ENCODE measurements at places on chromosomes 5 and 9. TPM values are rescaled to one million over a fixed set of nuclear protein-coding genes. Genes with fewer than 3 reads are reported as not detected.

Gene TICAM2
- total RNA-seq = 11.8 TPM

Gene CER1
- not detected for total RNA-seq

Gene TSSK1B
- 0.15 TPM for total RNA-seq

Gene STKLD1
- total RNA-seq = 1.2 TPM

Gene GABRA1
- total RNA-seq = not detected

Gene NME5
- 2.6 TPM for total RNA-seq

Gene AGXT2
- 0.17 TPM for total RNA-seq

Gene SPAG8
- 1.5 TPM for total RNA-seq

Gene SLC36A2
- total RNA-seq = not detected

Gene LMAN2
- 418 TPM for total RNA-seq

Gene TMOD1
- total RNA-seq = under 0.01 TPM

Gene THG1L
- total RNA-seq = 21.4 TPM

Gene LEAP2
- 0.50 TPM for total RNA-seq

Gene ABITRAM
- 6.5 TPM for total RNA-seq

Gene IL4
- total RNA-seq = not detected

Gene LAMC3
- 0.33 TPM for total RNA-seq

Gene NPR3
- total RNA-seq = 82.2 TPM

Gene CDH12
- total RNA-seq = not detected

Gene RAD23B
- total RNA-seq = 141 TPM

Gene LECT2
- not detected for total RNA-seq

Gene COL27A1
- total RNA-seq = 3.6 TPM

Gene PCDHB4
- 0.17 TPM for total RNA-seq

Gene MACROH2A1
- 184 TPM for total RNA-seq

Gene SGCD
- 22.0 TPM for total RNA-seq

Gene SLC34A3
- total RNA-seq = under 0.01 TPM

Gene OLFM1
- total RNA-seq = 4.9 TPM

Gene PHAX
- 61.5 TPM for total RNA-seq

Gene ADAMTS6
- 52.8 TPM for total RNA-seq

Gene PLCXD3
- under 0.01 TPM for total RNA-seq

Gene PCDHGA3
- total RNA-seq = 2.6 TPM

Gene TRMT10B
- 4.1 TPM for total RNA-seq

Gene HSPA4
- total RNA-seq = 129 TPM

Gene ATOSB
- 26.5 TPM for total RNA-seq

Gene TSLP
- 5.7 TPM for total RNA-seq

Gene ABCA1
- total RNA-seq = 212 TPM

Gene TERT
- not detected for total RNA-seq

Gene ANKRA2
- 24.3 TPM for total RNA-seq

Gene TRAF1
- total RNA-seq = 3.8 TPM

Gene BARHL1
- total RNA-seq = not detected

Gene NCS1
- 76.4 TPM for total RNA-seq

Gene IGIP
- 11.9 TPM for total RNA-seq

Gene CD14
- 0.50 TPM for total RNA-seq

Gene ZER1
- total RNA-seq = 52.4 TPM

Gene TXNDC8
- total RNA-seq = not detected

Gene POU5F2
- 0.99 TPM for total RNA-seq

Gene SPATA31D4
- total RNA-seq = not detected

Gene MAMDC2
- total RNA-seq = 3.2 TPM

Gene KIF3A
- total RNA-seq = 12.2 TPM

Gene LCNL1
- total RNA-seq = 3.1 TPM

Gene FAM200C
- 6.0 TPM for total RNA-seq

Gene LCN12
- not detected for total RNA-seq

Gene NIPAL4
- total RNA-seq = not detected

Gene NIM1K
- total RNA-seq = 9.1 TPM

Gene GTF2H2C
- total RNA-seq = 48.9 TPM

Gene CD74
- 7.8 TPM for total RNA-seq

Gene NUTM2F
- total RNA-seq = not detected

Gene LCN9
- total RNA-seq = not detected

Gene ATP6V0E1
- 350 TPM for total RNA-seq

Gene HK3
- total RNA-seq = not detected
